ENCODE measurements at places on chromosomes 7 and 10.
A peak's percentile ranks its signal among the peaks of the same experiment; 100 is the strongest.

DNA sequence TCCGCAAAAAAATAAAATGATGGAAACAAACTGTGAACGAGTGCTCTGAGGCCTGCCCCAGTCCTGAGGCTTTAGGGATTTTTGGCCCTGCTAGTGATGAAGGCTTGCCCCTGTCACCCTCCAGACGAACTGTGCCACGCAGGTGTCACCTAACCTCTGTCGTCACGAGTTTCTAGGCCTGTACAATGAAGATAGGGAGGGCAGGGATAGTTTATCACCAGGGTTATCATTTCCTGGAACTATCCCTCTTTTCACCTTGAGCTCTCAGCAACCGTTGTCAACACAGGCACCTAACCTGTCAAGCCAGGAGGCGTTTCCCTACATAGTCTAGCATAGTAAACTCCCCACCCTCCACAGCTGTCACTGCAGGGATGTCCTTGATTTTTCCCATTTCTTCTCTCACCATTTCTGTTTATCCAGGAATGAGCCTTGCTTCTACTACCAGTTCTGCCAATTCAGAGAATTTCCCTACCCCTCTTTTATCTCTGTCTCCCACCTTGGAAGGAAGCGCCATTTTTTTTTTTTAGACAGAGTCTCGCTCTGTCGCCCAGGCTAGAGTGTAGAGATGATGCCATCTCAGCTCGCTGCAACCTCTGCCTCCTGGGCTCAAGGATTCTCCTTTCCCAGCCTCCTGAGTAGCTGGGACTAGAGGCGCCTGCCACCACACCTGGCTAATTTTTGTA is 2.2 kb upstream of the ACHE start:
- no peak for DNase-seq

GRCh38 chr7:105790996-105791395 is 85.4 kb downstream of the ATXN7L1 start:
- no peak for DNase-seq

GRCh38 chr7:154423231-154423630 is 371.0 kb downstream of the DPP6 start:
- DNase-seq, result no peak

DNA sequence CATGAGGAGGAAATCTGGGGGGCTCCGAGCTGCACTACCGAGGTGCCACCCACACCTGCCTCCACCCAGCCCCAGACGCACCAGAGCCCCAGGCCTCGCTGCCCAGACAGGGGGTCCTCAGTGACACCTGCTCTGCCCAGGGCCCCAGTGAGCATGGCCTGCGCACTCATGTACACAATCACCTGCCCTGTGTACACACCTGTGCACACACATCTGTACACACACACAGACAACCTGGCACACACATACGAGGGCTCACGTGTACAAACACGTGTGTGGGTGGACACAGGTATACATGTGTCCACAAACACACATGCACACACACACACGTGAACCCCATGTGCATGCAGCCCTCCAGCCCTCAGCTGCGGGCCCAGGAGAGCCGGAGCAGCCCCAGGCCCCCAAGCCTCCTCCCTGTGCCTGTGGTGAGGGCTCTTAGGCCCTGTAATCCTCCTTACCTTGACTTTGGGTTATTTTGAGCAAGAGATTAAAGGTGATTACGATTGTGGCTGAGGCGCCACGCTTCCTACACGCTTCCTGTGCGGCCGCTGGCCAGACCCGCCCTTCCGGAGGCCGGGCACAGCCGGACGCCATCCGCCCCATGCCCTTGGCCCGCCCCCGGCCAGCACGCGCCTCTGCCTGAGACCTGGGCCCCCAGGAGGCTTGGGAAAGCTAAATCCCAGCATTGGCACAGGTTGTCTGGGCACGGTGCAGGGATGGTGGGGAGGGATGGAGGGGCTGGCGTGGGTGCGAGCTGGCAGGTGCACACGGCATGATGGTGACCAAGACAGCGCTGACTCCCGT is 71.9 kb downstream of the ELFN1 start:
- no peak for DNase-seq

DNA sequence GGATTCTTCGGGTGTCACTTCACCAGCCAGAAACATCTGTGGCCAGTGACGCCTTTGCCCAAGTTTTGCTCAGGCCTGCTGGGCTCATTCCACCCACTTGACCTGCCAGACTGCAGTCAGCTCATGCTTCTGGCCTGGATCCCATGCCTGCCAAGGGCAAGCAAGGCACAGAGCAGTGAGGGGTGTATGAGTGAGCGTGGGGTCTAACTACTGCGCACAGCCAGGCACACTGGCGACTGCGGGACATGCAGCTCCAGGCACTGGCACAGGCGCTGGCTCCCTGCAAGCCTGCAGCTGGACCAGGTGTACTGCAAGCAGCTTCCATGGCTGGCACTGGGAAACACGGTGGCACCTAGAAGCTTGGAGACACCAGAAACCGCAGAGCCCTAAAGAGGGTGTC is 80.1 kb downstream of the MTERF1 start:
- DNase-seq, result no peak

DNA sequence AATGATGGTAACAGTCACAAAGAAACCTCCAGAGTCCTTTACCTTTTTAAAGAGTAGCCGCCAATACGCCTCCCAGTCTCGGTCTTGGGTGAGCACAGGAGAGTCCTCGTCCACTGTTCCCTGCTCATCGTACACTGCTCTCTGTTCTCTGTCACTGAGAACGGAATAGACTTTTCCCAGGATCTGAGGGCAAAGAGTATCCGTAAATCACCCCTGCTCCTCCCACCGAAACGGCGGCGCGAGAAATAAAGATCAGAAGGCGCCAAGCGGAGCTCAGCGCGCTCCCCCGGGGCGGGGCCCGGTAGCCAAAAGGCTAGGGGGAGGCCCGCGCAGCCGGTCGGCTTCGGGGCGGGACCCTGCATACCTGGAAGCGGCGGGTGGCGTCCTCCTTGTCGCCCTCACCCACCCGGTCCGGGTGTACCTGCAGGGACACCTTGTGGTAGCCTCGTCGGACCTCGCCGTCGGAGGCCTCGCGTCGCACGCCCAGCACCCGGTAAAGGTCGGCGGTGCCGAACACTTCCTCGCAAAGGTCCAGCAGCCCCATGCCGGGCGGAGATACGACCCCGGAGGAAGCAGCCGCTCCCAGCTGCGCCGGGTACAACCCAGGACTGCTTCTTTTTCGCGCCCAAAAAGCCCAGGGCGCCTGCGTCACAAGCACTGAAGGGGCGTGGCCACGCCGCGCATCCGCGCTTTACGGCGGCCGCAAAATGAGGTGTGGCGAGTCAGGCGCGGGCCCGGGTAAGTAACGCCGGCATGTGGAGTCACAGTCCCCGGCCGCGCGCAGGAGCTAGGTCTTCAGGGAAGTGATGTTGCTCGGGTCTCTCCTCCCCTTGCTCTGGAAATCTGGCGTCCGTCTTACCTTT is at the start of gene DNAJC9:
DNAJC9 (minus strand) TSS at position 610 of the 863 bp plus-strand sequence; CDS start at position 544, 66 bp downstream.
- peak; percentile 94 for DNase-seq

GRCh38 chr7:74653686-74654181 is 3.8 kb upstream of the GTF2I start:
- no peak for DNase-seq

DNA sequence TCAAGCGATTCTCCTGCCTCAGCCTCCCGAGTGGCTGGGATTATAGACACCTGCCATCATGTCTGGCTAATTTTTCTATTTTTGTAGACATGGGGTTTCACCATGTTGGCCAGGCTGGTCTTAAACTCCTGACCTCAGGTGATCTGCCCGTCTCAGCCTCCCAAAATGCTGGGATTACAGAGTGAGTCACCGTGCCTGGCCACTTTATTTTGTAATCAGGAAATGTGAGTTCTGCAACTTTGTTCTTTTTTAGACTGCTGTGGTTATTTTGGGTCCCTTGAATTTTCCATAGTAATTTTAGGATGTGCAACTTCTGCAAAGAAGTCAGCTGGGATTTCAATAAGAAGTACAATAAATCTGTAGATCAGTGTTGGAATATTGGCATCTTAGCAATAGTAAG is 96.8 kb downstream of the CYTH3 start:
- no peak for DNase-seq
